ENCODE measurements at places on chromosomes 6 and 20.

- DNase-seq = no peak
Measured at GRCh38 chr6:108348655-108349349, 53.9 kb downstream of the AFG1L start.

DNA sequence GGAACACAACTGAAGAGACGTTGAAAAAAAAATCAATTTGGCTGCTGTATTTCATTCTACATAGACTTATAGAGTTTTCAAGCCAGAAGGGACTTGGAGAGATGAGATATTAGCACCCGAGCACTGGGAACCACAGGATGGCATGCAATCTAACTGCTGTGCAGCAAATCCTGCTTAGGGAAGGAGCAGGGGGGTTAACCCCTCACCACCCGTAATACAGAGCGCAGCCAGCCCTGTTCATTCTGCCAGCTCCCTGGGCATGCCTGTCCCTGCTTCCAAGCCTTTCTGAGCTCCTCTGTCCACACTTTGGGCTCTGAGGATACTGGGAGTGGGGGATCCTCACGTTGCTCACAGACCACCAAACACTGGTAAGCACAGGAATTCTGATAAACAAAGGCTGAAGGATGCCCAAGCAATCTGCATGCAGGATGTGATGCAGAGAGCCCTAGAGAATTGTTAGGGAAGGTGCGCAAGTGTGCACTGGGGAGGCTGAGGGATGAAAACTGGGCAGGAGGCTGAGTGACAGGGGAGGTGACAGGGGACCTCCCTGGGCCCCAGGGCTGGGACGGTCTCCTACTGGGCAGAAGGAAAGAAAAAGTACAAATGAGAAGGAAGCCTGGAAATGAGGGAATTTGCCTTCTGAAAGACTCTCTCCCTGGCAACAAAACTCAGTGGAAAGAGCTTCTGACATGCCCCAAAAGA lies 34.0 kb downstream of the CPNE5 start:
- DNase-seq = no peak

DNA sequence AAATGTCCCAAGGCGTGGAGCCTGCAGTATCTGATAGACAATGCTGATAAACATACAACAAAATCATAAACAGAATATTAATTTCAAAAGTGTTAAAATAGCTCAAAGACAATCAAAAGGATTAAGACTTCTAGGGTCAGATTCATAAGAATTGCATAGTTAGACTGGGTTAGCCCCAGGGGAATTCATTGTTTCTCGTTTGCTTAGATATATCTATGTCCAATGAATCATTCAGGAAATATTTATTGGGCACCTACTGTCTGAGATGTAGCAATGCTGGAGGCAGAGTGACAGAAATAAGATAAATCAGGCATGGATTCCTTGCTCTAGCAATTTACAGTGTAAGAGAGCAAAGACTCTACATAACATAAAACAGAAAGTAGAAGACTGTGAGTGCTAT lies 124.4 kb upstream of the PRL start:
- no peak for DNase-seq

DNA sequence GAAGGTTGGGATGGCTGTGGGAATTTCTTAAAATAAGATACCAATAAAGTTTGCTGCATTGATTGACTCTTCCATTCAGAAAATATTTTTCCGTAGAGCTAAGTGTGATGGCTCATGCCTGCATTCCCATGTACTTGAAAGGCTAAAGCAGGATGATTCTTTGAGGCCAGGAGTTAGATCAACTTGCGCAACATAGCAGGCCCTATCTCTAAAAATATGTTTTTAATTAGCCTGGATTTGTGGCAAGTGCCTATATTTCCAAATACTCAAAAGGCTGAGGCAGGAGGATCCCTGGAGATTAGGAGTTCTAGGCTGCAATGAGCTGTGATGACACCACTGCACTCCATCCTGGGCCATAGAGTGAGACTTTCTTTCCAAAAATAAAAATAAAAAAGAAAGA lies 431.2 kb upstream of the PTCHD4 start:
- DNase-seq = no peak

DNA sequence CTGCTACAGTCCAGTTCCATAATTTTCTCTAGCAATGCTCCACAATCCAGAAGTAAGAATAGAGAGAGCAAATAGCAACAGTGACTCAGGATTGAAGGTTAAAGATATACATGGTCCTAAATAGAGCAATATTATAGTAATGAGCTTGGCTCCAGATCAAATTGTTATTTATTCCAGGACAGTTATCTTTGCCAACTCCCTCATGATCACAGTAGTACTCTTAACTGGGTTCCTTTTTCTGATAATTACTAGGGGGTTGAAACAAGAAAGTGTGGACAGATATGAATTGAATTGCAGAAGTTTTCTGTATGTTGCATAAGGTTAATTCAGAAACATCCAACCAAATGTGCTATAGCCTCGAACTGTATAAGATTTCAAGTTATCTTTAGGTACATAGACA lies 11.9 kb downstream of the FAM184A start:
- no peak for DNase-seq

Measured in stimulated activated CD4-positive, alpha-beta T cell treated with anti-CD3 and anti-CD28 coated beads, Interleukin-12 subunit alpha, Interleukin-12 subunit beta, amount 100 ng/mL, for 48 hours (primary cell).